ENCODE measurements at places on chromosomes 4 and X.

DNA sequence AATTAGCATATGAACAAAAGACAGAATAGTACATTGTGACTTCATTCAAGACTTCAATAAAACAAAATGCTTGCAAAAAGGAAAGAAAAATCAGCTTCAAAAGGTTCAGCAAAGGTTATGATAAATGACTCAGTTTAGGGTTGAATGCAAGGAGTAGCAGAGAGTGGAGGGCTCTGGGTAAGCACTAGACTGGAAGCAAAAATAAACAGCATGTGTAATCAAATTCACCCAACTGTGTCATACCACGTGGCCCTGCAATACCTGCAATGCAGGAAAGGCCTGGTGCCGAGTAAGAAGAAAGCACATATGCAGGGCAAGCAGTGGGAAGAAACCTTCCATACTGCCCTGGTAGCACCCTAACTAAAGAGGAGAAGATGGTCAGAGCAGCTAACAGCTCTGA is 88.7 kb downstream of the ATP11C start:
- DNase-seq: peak; percentile 6

DNA sequence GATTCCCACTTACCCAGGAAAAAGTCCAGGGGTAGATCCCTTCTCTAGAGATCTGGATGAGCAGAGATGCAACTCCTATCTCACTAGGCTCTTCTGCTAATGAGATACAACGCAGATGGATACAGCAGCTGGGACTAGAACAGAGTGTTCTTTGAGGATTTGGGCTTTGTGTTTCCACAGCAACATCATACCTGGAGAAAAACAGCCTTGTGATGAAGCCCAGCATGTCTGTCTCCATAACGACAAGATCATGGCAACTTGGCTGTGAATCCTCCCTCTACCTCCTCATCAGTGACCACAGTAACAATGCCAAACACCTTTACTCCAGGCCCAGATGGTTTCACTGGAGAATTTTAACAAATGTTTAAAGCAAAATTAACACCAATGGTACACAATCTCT is 80.1 kb downstream of the RCHY1 start:
- DNase-seq: no peak

DNA sequence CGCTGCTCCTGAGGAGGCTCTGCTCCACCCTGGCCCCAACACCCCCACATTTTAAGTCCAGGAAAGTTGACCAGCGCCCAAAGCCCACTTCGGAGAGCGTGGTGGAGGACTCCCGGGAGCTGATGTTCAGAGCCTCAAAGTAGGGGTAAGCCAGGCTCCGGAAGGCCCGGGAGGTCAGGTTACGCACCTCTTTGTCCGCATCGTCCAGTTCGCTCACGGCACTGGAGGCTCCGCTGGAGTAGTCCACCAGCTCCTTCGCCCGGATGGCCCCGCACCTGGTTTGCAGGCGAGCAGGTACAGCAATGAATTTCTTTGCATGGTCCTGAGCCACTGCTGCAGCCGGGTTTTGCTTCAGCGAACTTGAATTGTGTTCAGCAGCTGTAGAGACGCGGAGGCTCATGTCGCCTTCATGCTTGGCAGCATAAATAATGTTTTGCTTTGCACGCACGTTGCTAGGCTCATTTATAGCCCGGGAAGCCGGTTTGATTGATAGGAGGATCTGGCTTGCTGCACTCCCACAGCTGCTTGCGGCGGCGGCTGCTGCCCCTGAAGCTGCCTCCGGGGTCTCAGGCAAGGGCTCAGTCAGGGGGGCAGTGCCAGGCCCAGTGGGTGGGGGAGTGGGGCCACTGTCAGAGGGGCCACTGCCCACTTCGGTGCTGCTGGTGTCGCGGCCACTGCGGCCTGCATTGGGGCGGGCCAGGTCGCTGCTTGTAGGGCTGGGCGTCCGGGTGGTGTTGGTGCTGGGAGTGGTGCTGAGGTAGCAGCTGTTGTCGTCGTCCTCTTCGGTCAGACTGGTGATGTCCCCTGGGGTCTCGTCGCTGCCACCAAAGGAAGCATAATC is 4.8 kb downstream of the C4orf54 start:
- DNase-seq: no peak

GRCh38 chrX:49892542-49892941 is 13.3 kb downstream of the USP27X start:
- no peak for DNase-seq

DNA sequence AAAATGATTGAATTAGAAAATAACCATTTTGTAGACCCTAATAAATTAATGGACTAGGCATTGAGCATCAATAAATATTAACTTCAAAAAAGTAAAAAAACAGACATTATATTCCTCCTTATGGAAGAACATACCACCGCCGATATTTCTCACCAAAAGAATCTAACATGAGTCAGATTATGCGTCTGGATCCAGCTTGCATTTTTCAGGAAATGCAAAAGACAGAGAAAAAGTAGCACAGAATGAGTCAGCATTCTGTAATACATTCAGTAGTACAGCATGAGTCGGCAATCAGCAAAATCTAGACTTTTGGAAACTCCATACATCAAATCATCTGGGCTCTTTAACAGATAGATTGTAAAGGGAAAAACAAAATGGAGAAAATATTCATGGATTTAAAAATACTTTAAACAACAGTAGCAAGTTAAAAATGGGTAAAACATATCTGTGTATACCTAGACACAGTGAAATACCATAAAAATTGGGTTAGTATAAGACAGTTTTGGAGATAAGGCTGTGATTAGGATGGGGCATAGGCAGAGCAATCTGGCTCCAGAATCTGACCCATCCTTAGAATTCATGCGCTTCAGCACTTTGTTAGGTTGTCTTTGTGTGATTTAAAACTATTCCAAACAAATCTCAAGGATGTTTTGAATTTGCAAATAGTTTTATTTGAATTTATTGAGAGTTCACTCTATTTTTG is 633.0 kb upstream of the FAM241A start:
- no peak for DNase-seq

DNA sequence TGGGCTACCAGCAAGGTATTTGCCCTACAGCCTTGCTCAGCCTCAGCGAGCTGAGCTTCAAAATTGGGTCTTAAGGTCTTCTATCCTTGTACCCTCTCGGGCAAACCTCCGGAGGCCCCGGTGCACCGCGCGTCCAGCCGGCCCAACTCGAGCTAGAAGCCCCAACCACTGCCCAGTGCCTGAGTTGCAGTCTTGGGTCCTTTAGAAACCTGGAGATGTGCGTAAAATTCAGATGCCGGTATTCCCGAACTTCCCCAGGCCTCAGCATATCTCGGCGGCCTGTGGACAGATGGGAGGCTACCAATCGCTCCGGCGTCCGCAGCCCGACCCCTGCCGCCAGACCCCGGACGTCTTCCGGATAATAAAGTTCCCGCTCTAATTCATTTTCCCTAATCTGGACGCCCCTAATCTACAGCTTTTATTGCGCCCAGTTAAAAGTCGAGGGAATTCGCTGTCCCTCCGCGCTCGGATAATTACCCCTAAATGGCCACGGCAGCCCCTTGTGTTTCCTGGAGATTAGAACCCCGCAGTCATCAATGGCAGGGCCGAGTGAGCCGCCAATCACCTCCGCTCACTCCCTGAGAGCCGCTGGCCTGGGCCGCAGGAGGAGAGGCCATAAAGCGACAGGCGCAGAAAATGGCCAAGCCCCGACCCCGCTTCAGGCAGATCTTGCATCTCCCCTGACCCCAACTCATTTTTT is 1.5 kb upstream of the MSX1 start:
- DNase-seq: no peak

GRCh38 chrX:73647212-73647611 is 84.2 kb downstream of the CHIC1 start:
- DNase-seq: peak; percentile 18

GRCh38 chr4:184171011-184171410 is 46.7 kb downstream of the ENPP6 start:
- DNase-seq: no peak

GRCh38 chr4:176979416-176979815 is 186.7 kb upstream of the VEGFC start:
- DNase-seq: no peak

- no peak for DNase-seq
Observed at GRCh38 chr4:1178300-1179088, 6.1 kb upstream of the SPON2 start.

- DNase-seq: no peak
Observed at GRCh38 chrX:99800016-99800415, 610.1 kb downstream of the PCDH19 start.

GRCh38 chrX:6644411-6644810 is 109.5 kb upstream of the VCX3A start:
- peak; percentile 22 for DNase-seq

- DNase-seq: no peak
Observed at GRCh38 chr4:106245176-106245575, 70.8 kb downstream of the TBCK start.

GRCh38 chrX:77528034-77528433 is 80.8 kb downstream of the FGF16 start:
- DNase-seq: peak; percentile 56

DNA sequence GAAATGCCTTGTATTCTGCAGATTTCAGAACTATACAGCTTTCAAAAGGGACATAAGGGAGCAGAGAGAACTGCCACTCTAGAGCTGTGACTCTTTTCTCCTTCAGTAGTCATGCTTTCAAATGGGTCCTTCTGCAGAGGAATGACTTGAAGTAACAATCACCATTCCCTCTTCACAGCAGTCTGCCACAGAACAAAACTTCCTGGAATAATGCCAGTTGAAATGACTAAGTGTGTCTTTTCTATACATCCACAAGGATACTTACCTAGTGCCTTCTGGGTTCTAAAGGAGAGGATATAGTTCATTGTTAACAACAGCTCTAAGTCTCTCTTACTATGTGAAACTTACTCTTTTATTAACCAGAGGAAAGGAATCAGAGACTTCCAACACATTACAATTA is 515.4 kb upstream of the ATOH1 start:
- no peak for DNase-seq

DNA sequence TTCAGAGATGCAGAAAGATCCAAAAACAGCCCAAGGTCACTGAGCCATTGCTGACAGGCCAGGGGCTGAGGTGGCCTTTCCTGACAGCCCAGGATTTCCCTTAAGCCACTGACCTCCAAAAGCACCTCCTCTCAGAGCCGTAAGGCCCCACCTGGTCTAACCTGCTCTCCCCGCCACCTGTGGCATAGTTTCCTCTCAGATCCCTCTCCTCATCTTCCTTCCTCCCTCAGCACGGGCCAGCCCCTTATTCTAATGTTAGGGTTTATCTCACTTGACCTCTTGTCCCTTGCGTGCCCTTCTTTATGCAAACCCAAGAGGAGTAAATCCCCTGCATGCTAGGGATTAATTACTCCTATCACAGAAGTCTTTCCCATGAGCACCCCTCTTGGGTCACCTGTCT is 113.0 kb downstream of the RBM47 start:
- no peak for DNase-seq

GRCh38 chrX:130055103-130055502 is 55.2 kb downstream of the ELF4 start:
- DNase-seq: no peak

- peak; percentile 7 for DNase-seq
Observed at GRCh38 chr4:87965501-87965975, 10.0 kb upstream of the SPP1 start.

DNA sequence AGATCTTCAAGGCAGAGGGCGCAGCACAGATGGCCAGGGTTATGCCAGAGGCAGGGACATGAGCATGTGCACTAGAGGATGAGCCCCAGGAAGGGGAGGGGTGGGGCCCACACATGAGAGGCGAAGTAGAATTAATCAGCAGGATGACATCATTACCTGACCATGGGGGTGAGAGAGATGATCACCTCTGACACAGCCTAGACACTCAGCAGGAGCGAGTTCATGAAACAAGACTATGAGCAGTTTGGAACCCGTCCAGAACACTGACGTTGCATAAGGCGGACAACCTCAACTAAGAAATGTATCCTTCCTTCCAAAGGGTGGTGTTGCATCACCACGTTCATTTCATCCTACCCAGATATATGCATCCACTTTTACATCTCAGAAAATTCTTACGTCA is 446.7 kb upstream of the TENM3 start:
- no peak for DNase-seq

DNA sequence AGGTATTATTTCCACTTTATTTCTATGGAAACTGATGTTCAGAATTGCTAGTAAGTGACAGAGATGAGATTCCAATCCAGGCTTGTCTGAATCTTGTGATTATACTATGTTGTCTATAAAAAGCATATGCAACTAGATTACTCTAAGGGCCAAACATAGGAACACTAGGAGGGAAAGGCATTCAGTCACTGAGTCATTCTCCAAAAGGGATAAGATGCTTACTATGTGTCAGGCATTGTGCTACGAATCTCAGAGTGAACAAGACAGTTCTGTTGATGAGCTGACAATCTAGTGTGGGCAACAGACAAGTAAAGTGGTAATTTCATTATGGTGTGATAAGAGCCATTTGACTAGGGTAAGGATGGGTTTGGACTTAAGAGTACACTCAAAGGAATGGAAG is 77.2 kb downstream of the RASL11B start:
- no peak for DNase-seq

DNA sequence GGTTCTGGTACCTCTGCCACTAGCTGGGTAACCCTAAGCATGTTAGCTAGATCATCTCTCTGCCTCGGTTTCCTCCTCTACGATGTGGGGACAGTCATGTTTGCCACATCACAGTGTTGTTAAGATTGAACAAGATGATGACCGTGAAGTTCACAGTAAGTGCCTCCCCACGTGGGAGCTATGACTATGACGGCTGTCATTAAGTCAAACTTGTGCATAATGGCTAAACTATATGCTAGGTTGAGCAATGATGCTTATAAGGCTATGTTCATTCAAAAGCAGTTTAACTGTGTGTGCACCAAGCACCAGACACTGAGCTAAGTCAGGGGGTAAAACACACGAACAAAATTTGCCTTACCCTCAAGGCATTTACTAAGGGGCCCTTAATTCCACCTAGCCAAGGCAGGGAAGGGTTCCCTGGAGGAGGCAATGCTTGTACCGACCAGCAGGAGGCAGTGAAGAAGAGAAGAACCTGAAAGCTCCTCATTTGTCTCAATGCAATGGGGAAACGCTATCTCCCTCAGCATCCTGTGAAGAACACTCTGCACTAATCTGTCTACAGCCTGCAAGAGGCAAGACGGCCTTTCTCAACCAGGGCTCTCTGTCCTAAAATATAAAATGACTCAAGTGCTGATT is 52.9 kb downstream of the MAP7D2 start:
- DNase-seq: no peak

GRCh38 chr4:139972305-139972704 is 181.7 kb downstream of the MAML3 start:
- DNase-seq: no peak

DNA sequence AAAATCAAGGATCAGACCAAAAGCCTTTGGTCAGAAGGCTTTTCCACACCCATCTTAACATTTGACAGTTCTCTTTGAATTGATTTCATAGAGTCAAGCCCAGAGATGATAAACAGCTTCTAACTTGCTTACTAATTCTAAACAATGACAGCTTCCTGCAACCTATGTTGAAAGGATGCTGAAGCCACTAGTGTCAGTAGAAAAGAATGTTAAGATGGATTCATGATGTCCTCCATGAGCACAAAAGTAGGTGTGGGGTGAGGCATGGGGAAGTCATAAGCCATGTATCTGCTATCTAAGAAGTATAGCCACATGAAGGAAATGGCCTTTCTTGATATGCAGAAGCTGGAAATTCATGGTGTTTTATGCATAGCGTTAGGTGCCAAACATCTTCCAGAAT is 269.3 kb downstream of the DHX15 start:
- DNase-seq: no peak

GRCh38 chr4:52548818-52549570 is 110.1 kb downstream of the USP46 start:
- DNase-seq: no peak
